ENCODE measurements at places on chromosomes 11 and 22. TPM values are rescaled to one million over a fixed set of nuclear protein-coding genes. Genes with fewer than 3 reads are reported as not detected.

- DNase-seq, result peak; percentile 89
Observed at GRCh38 chr22:36470162-36470993, 11.1 kb downstream of the TXN2 start.

DNA sequence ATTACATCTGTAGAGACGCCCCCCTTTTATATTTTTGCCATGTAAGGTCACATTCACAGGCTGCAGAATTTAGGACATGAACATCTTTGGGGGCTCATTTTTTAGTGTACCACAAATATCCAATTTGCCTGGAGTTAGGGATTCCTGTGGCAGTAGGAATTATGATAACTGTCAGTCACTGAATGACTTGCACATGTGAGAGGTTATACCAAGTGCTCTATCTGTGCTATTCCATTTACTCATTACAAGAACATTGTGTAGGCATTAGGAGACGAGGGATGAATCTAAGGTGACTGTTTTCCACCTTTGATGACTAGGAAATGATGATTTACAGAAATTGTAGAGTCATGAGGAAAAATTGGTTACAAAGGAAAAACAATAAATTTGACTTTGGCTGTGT is 79.3 kb downstream of the LIF start:
- DNase-seq, result no peak

DNA sequence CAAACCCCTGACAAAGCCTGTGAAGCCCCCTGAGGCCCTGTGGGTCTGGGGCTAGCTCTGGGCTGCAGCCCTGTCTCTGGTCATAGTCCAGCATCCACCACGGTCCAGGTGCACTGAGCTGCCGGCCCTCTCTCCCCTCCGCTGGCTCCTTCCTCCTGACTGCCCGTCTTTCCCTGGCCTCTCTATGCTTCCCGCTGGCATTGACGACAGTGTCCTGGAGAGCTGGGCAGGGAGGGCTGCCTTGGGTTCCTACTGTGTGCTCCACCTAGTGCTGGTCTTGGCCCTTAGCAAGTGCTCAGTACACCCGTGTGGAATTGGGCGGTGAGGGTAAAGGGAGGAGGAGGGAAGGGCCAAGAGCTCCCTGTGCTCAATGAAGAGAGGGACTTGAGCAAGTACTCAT is 868 bp upstream of the MYEOV start:
- DNase-seq, result no peak

SLC25A18 gene
- not detected for total RNA-seq

ART1 gene
- not detected for total RNA-seq

ACO2 gene
- total RNA-seq, result 71.3 TPM

NPAS4 gene
- total RNA-seq, result under 0.01 TPM

Data from IMR-90 (cell line).